ENCODE measurements at places on chromosomes 12 and 14.

DNA sequence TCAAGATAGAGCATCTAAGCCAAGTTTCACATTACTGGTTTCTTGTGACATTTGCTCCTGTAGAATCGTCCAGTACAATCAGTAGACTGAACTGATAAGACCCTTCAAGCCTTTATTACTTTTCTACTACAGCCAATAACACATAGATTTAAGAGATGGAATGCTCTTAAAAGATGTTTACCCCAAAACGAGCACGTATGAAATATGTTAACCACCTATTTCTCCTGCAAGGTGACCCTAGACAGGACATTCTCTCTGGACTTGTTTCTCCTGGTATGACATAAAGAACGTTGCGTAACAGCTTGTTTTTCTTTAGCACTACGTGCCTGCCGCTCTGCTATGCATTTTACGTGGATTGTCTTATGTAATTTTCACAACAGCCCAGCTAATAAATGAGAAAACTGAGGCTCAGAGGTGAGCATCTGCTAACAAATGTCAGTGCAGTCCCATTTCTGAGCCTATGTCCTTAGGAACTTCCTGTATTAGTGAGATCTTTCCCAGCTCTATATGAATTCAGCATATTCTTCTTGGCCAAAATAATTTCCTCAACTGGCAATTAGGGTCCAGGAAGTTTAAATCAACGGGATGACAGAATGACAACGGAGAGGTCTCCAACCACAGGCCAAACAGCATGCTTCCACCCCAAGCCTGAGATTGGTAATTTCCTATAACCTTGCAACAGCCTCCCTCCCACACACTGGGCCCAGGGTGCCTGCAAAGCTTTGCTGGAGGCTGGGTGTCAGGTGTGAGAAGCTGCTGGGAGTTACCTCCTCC, 3.7 kb downstream of the NFKBIA start:
- peak; percentile 11 for DNase-seq

- DNase-seq, result no peak
Observed at GRCh38 chr12:132095520-132096409, 48.4 kb downstream of the DDX51 start.

GRCh38 chr12:124636138-124636978, 68.9 kb upstream of the NCOR2 start:
- peak; percentile 3 for DNase-seq

DNA sequence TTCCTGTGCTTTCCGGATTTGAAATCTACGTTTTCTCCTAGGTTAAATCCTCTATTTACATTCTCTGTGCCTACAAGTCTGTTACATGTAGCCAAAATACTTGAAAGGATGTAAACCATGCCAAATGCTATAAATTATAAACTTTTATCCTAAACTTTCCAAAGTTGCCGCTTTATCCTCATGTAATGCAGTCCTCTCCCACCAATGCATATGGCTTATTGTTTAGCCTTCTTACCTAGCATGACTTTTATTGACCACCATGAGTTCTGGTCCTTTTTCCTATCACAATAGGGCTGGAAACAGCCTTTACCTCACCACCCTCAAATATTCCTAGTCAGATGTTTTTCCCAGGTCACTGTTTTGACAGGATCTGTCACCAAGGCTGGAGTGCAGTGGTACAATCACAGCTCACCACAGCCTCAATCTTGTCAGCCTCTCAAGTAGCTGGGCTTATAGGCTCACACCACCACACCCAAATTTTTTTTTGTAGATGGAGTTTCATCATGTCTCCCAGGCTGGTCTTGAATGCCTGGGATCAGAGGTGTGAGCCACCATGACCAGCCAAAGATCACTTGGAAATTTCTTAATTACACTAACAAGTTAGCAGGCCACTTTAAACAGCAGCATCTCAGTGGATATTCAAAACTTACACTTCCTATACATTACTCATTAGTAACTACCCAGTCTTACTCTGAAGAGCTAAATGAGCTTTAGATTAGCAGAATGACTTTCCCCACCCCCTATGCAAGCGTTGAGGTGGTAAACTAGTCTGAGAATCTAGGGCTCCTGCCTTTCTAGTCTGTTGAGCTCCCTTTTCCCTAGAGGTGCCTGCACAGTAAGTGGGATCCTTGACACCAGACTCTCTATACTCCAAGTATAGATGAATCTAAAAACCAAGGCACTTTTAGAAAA, 4.1 kb downstream of the TUBA1B start:
- DNase-seq, result no peak

DNA sequence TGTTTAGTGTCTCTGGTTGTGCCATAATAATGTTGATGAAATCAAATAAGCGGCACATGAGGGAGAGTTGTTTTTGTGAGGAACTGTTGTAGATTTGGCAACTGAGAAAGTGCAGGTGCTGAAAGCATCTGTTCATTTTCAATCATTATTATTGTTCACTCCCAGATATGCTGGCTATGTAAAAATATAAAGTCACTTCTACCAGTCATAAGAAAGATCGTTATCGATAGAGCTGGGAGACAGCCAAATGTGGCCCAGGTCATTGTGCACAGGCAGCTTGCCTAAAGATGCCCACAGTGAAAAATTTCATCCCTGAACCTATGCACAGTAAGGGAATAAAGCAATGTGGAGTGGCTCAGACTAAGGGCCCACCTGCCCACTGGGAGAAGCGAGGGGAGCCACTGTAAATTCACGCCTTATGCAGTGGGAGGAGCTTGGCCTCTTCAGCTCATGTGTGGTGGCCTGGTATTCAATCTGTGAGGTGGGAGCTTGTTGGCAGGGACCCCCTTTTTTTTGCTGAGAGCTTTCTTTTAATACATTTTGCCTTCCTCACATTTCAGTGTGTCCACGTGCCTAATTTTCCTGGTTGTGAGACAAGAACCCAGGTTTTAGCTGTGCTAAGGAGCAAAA, 1490.8 kb upstream of the TMEM132C start:
- DNase-seq, result no peak

DNA sequence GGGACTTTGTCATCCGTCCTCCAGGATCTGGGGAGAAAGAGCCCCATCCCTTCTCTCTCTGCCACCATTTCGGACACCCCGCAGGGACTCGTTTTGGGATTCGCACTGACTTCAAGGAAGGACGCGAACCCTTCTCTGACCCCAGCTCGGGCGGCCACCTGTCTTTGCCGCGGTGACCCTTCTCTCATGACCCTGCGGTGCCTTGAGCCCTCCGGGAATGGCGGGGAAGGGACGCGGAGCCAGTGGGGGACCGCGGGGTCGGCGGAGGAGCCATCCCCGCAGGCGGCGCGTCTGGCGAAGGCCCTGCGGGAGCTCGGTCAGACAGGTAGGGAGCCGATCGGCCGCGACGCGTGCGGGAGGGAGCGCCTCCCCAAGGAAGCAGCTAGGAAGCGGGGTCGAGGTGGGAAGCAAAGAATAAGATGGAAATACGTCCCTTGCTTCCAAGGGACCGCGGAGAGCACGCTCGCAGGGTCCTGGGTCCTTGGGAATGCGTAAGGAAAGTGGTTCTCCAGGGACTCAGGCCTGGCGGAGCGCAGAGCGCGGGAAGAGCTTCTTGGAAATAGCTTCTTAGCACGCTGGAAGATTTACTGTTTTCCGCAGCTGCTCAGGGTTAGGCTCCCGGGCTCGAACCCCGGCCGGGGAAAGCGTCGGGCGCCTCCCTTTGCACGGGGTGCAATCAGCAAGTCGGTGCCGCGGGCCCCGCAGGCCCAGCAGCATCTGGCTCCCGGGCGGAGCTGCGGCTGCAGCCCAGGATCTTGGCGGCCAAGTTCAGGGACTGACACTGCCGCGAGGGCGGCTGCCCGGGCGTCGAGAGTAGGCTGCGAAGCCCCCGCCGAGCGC, 457 bp downstream of the SOCS2 start:
- no peak for DNase-seq

DNA sequence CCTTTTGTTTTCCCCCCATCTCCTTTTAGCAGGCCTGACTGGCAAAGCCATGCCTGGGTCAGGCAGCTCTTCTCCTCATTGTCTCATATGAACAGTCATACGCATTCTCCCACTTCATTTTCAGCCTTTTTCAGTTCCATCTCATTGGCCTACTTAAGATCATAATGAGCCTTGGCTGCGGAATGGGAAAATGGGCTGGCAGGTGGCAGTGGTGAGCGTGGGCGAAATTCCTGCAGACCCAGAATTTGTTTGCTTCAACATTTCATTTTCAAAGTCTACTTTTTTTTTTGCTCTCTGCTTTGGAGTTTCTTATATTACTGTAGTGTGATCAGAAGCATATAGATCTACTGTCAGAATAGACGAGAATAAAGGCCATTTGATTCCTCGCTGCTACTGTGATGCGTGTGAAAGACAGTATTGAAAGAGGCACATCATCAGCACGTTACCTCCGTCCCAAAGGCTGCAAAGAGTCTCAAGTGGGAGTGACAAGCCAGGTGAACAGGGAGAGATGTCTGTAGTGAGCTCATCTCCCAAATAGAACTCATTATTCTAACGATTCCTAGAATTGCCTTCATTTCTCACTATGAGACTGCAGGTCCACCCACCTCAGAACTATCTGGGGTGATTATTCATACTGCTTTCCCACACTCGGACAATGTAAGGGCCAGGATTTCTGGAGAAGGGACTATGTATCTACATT, 73.7 kb downstream of the TBK1 start:
- DNase-seq, result no peak

GRCh38 chr14:24051789-24052655, at the start of gene CARMIL3:
Gene CARMIL3, plus strand, starts transcription at chr14:24052009. Its CDS starts 145 bp downstream, at chr14:24052154.
- no peak for DNase-seq

DNA sequence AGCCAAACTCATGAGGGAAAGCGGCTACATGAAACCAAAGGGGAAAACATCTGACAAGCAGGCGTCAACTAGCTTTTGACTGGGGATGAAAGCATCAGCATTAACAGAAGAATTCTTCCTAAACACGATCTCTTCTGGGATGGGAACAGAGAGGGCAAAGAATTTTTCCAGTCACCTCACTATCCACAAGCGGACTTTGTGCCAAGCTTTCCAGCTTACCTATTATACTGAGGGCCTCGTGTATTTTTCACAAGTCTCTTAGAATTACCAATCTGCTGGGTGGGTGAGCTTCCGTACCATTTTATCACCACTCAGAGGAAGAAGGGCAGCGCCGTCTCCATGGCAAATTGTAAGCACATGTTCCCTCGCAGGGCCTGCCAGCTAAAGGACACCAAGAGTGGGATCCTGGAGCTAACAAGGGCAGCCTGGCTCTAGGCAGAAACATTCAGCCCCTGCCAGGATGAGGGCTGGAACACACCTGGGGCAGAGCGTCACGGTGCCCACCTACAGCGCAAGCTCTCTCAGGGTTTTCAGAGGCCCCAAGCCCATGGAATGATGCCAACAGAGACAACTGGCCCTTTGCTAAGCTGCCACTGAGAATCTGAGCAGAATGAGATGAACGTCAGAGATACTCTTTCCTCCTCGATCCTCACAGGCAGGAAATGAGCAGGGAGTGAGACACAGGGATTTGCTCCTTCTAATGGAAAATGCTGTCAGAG, 74.6 kb downstream of the CHGA start:
- no peak for DNase-seq

- no peak for DNase-seq
Observed at GRCh38 chr14:67738740-67739504, 37.2 kb downstream of the RDH12 start.

All from bone marrow (tissue), 2 donors.